ENCODE measurements at places on chromosomes 16 and 17.

DNA sequence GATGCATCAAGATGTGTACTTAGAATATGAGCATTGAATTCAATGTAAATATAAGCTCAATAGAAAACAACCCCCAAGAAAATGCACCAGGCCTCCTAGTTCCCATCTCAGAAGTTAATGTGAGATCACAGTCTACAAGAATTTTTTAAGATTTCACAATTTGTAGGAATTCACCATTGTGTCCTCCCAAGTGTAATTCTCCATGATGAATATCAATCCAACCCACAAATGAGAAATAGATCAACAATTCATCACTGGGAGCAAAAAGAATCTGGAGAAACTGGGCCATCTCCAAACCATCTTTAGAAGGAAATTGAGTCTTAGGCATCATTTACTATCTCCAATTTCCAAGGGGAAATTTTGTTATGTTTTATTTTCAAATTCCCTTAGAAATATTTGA, 310.5 kb upstream of the GOT2 start:
- DNase-seq: no peak

DNA sequence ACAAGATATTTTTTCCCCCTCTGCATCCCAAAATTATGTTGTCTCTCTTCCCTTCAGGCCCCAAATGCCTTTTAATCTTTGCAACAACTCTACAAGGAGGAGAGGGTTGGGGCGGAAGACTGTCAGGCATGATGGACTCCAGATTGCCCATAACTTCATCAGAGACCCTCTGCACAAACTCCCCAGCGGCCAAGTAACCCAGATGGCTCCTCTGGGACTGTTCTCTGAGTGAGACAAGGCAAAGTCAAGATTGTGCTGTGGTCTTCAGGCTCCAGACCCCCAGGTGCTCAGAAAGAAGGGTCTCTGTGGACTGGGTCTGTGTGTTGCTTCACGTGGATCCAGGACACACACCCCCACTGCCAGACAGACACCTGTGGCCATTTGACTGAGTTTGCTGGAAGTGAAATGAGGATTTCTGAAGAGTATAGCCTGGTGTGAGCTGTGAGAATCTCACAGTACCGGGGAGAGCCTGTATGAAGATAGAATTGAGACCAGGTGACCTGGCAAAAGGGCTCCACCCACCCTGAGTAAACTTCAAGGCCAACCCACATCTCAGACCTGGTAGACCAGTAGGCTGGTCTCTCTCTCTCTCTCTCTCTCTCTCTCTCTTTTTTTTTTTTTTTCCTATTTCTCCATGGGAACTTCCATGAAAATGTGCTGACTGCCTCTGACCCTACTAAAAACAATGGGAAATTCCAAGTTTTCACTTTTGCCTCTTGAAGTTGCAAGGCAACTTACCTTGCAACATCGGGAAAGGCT, 354.1 kb downstream of the SOX9 start:
- no peak for DNase-seq

- no peak for DNase-seq
Measured at GRCh38 chr16:16997349-16997748, 473.4 kb downstream of the XYLT1 start.

DNA sequence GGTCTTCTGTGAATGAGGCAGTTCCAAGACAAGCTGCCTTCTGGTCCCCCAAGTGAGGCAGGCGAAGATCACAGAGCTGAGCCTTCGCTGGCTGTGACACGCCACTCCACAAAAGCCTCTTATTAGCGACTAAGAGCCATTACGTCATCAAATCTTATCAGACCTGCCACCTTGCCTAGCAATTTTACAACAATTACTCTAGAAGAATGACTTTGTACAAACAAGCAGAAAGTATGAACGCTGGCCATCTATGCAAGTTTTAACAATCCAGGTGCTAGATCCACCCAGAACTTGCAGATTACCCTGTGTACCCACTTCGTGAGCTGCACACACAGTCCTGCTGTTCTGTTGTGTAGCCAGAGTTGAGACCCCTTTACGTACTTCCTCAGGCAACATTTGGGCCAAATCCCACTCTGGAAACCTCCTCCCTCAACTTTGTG, 3.8 kb upstream of the ICAM2 start:
- DNase-seq: no peak

DNA sequence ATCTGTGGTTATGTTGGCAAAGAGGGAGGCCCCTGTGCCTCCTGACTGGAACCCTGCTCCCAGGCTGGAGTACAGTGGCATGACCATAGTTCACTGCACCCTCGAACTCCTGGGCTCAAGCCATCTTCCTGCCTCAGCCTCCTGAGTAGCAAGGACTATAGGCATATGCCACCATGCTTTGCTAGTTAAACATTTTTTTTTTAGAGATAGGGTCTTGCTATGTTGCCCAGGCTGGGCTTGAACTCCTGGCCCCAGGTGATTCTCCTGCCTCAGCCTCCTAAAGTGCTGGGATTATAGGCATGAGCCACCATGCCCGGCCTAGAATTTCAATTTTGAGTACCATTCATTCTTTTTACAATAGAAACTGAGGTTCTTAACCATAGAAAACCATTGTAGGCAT, 21.2 kb upstream of the ITGB3 start:
- DNase-seq: no peak

- no peak for DNase-seq
Measured at GRCh38 chr17:42266918-42267766, 9.0 kb downstream of the STAT5B start.

DNA sequence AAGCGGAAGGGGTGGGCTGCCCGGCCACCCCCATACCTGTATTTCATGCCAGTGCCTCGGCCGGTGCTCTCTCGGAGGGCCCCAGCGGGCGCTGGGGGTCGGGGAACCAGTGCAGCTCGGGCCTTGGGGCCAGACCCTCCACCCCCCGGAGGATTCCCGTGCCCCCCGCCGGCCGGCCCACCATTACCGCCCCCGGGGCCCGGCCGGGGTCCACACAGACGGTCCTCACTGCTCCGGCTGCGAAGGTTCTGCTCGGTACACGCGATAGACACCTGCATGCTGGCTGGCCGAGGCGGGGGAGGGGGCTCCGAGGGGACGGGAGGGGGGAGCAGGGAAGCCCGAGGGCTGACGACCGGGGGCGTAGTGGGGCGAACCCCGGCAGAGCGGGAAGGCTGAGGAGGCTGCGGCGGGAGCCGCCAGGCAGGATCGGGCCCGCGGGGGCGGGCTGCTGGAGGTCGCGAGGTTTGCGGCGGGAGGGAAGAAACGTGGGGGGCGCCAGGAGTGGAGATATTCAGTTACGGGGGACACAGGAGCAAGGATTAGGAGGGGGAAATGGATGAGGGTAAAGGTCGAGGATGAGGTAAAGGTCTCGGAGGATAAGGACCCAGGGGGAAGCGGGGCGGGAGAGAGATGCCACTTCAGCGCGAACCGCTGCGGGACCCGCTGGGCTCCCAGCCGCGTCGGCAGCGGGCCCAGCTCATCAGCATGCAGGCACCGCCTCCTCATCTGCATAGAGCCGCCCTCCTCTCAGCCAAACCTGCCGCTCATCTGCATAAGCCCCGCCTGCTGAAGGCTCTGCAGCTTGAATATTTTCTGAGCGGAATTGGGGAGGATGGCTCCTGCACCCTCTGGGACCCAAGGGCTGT, at the start of gene KCNAB3:
Gene KCNAB3, minus strand, starts transcription at position 699 of the 866 bp plus-strand sequence. Its CDS starts 421 bp downstream, at position 278.
- no peak for DNase-seq

GRCh38 chr16:70490261-70490660, 33.1 kb downstream of the COG4 start:
- DNase-seq: no peak

- DNase-seq: no peak
Measured at GRCh38 chr16:31420037-31420436, 8.1 kb downstream of the COX6A2 start.

GRCh38 chr16:82715833-82716232, 89.1 kb downstream of the CDH13 start:
- no peak for DNase-seq

- DNase-seq: no peak
Measured at GRCh38 chr17:62112229-62112628, 47.2 kb upstream of the MED13 start.

DNA sequence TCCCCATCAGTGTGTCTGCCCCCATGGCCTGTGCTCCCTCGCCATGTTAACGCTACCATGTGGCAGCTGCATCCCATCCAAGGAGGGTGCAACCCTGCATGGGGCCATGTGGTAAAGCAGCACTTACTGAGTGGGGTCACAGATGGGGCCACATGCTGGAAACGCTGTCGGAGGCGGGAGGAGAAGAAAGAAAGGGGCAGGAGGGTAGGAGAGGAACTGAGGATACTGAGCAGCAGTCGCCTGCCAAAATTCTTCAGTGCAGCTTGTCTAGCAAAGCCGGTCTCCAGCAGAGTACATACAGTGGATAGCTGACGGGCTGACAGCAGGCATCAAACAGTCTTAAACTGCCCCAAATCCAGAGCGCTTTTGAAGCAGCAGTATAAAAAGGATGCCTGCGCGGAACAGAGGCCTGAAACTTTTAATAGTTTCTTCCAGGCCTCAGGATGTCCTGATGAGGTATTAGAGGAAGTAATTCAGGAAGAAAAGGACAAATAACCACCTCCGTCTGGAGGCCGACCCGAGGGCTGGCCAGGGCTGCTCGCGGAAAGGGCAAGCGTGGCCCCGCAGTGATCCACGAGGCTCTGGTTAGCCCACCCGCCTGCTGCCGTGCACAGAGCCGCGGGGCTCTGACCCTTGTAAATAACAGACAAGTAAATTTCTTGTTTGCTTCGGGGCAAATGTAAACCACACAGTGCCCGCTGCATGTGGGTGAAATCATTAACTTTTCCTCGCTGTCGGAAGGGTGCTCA, 149.0 kb downstream of the CCDC182 start:
- DNase-seq: no peak
